Left lung (tissue), 14 donors: ENCODE measurements at places on chromosomes 11 and 22.
A peak's percentile ranks its signal among the peaks of the same experiment; 100 is the strongest.

DNA sequence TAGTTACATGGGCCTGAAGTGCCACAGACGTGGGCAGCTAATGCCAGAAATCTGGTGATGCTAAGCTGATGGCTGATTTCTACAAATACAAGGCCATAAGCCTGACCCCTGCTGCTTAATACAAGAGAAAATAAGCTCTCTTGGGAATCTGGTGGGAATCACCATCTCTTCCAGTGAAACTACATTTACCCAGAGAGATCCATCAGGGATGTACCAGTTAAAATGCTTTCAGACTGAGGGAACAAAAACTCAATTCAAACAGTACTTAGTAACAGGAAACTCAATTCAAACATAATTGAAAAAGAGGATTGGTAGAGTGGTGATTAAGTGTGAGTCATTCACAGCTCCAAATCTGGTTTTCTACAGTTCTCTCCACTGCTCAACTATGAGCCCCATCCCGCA is 1.7 kb upstream of the CAVIN3 start:
- peaks cover 42% of the 10 kb centered on the region for H3K4me1 ChIP-seq
- H3K36me3 ChIP-seq: no peaks in the 10 kb centered on the region
- no peak for DNase-seq
- H3K27ac ChIP-seq: peak overlapping the region; percentile 87
- no peak overlapping the region for H3K4me3 ChIP-seq

DNA sequence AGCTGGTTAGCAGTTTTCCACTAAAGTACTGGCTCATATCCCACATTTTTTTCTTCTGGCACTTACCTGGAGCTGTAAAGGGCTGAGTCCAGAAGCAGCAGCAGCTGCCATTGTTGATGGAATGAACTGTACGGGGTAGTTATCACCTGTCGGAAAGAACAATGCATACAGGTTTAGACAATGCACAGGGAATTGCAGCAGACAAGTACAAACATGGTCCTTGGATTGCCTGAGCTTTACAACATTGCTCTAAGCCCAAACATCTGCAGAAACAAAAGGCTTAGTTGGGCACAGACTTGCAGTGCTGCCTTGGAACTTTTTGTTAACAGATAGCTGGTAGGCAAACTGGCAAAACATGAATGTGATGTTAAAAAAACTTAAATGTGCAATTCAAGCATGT is 258.8 kb downstream of the SOX6 start:
- no peaks in the 10 kb centered on the region for H3K27me3 ChIP-seq
- H3K36me3 ChIP-seq: no peaks in the 10 kb centered on the region

GRCh38 chr22:36617694-36618522 is 85.6 kb downstream of the CACNG2 start:
- H3K4me3 ChIP-seq: no peak overlapping the region
- no peak overlapping the region for H3K27ac ChIP-seq
- no peak for DNase-seq
- H3K27me3 ChIP-seq: no peaks in the 10 kb centered on the region

- no peak for DNase-seq
- no peak overlapping the region for H3K4me3 ChIP-seq
Observed at GRCh38 chr11:4626207-4627099, 10.8 kb upstream of the OR51D1 start.

GRCh38 chr11:75508051-75508561 is 17.6 kb downstream of the GDPD5 start:
- H3K4me3 ChIP-seq: no peak overlapping the region
- H3K27me3 ChIP-seq: no peaks in the 10 kb centered on the region
- H3K27ac ChIP-seq: no peak overlapping the region
- H3K4me1 ChIP-seq: peaks cover 12% of the 10 kb centered on the region
